Stimulated activated CD8-positive, alpha-beta memory T cell treated with anti-CD3 and anti-CD28 coated beads, Interleukin-4, amount 100 ng/mL, for 4 hours (primary cell): ENCODE measurements at places on chromosomes 1 and 21.

DNA sequence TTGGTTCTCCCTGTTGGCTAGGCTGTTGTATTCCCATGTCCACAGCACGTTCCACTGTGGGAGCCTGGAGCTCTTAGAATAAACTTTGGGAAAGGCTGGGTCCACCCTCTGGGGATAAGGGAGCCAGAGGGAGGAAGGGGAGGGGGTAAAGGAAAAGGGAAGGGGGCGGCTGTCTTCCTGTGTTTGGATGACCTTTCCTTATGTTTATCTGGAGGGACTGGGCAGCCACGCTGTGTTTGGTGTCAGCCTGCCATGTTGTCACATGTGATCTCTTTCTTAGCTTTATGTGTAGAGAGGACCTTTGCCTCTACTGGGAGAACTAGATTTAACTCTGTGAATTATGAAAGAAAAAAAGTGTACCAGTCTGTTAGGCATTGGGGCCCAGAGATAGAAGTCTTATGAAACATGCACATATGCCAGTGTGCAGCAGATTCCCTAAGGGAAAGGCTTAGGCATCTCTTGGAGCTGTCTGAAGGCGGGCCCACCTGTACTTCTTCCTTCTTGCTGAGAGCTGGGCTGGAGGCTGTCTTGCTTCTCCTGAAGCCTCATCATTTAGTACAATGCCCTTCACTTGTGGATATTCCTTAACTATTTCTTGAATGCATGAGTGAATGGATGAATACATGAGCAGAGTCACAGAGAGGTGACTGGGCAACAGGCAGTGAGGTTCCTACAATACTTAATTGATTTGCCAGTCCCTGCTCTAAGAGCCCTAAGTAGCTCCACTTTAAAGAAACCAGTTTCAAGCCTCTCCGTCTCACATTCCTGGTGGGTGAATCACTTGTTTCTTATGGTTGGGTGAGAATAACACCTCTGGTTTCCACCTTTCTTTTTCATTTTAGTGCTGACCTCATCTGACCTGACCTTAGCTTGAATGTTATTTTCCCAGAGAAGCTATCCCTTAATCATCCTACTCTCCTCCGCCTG, 62.5 kb upstream of the ARHGAP29 start:
- no peak for DNase-seq

DNA sequence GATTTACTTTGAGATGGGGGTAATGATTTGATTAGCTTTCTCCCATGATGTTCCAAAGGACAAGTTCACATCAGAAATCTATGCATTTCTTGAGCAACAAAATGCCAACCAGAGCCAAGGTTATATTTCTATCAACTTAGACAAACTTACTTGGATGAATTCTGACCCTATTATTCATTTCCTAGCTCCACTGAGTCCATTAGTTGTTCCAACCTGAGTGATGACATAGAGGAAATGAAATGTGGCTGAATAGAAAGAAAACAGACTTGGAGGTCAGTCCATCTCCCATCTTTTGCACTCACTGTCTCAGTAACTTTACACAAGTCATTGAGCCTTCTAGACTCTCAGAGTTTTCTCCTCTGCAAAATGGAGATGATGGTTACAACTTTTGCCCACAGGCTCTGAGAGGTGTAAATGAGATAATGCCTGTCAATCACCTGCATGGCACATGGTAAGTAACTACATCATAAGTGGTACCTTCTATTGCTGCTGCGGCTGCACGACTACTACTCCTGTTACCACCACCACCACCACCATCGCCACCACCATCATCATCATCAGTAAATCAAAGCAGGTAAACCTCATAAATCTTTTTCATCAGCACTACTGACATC, 98.2 kb downstream of the PTPN14 start:
- no peak for DNase-seq

GRCh38 chr1:21174654-21175323, 1.9 kb downstream of the EIF4G3 start:
- no peak for DNase-seq

GRCh38 chr1:179366093-179366800, 476 bp downstream of the AXDND1 start:
- no peak for DNase-seq

DNA sequence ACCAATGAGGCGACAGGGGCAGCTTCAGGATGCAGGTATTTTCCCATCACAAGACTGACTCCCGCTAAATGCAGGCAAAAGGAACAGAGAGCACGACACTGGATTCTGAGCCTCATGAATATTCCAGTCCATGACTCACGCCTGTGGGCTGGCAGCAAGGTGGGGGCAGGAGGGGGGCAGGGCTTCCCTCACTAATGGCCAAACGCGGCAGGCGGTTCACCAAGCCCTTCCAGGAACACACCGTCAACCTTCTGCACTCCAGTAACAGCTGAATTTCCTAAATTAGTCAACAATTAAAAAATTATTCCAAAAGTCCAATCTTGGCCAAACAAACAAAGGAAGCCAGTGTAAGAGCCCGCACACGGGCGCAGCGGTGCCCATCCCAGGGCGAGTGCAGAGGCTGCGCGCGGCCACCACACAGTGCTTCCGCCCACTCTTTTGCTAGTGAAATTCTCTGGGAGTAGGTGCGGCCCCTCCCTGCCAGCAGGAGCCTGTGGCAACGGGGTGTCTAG, 12.5 kb upstream of the GPR153 start:
- DNase-seq: no peak

DNA sequence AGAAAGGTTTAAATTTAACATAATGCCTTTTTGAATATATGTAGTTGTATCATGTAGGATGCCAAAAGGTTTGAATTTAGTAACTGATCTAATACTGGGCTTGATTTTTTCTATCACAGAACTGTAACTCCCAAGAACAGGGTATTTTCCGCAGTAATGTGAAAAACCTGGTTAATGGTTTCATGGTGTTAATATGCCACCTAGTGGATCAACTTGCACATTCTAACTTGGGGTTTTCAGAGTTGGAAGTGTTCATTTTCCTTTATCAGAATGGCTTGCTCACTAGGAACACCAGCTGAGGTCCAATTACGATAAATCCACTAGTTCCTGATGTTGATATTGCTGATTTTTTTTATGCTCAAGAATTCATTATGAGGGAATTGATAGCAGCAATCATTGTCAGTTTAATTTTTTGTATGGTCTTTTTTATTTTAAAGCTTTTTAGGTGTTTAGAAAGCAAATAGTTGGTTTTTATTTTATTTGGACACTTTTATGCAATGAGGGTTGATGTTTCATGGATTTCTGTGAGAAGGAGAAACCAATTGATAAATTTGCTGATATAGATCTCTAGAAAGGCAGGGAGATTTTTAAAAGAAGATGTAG, 157.2 kb downstream of the PLA2G4A start:
- DNase-seq: no peak

DNA sequence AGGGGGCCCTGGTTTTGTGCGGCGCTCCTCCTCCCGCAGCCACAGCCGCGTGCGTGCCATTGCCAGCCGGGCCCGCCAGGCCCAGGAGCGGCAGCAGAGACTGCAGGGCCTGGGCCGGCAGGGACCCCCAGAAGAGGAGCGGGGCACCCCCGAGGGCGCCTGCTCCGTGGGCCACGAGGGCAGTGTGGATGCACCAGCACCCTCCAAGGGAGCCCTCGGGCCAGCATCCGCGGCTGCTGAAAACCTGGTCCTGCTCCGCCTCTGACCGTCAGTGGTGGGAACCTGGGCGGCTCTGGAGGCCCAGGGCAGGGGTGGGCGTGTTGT, 21.5 kb downstream of the PANK4 start:
- no peak for DNase-seq

GRCh38 chr1:172431204-172431603, 10.7 kb downstream of the C1orf105 start:
- DNase-seq: no peak

- no peak for DNase-seq
These were observed 5.2 kb upstream of the C1orf122 start for GRCh38 chr1:37802439-37802838.
